Aortic smooth muscle cell (primary cell): ENCODE measurements at places on chromosomes 16 and 17. TPM values are rescaled to one million over a fixed set of nuclear protein-coding genes. Genes with fewer than 3 reads are reported as not detected.

The AOC3 gene
- total RNA-seq: 0.26 and 0.44 TPM in 2 replicates

The RTN4RL1 gene
- 1.1 and 14.4 TPM in 2 replicates for total RNA-seq

The ARHGDIG gene
- total RNA-seq: 0.37 and 0.66 TPM in 2 replicates

The RND2 gene
- 0.12 and 0.13 TPM in 2 replicates for total RNA-seq

The FSCN2 gene
- 1.4 and 2.8 TPM in 2 replicates for total RNA-seq

The QPRT gene
- 2.9 and 3.8 TPM in 2 replicates for total RNA-seq

The ATP5PD gene
- 371 and 373 TPM in 2 replicates for total RNA-seq

The LGALS3BP gene
- total RNA-seq: 171 and 185 TPM in 2 replicates

The LRRC37A2 gene
- total RNA-seq: 2.8 and 4.0 TPM in 2 replicates

The ZSCAN10 gene
- total RNA-seq: not detected in 2 replicates

The ELP5 gene
- 29.7 and 35.6 TPM in 2 replicates for total RNA-seq

The NOXO1 gene
- total RNA-seq: 0.12 and 0.13 TPM in 2 replicates

The CLEC3A gene
- not detected in 2 replicates for total RNA-seq

The PIRT gene
- total RNA-seq: not detected in 2 replicates

The FAM20A gene
- total RNA-seq: 20.8 and 45.8 TPM in 2 replicates

The CMTM1 gene
- total RNA-seq: 1.4 and 1.6 TPM in 2 replicates

The UMOD gene
- not detected in 2 replicates for total RNA-seq

The ITGB3 gene
- 10.7 and 14.2 TPM in 2 replicates for total RNA-seq

The SMIM36 gene
- total RNA-seq: not detected in 2 replicates

The CACNG3 gene
- not detected in 2 replicates for total RNA-seq

The CALB2 gene
- total RNA-seq: not detected in 2 replicates

The PABPN1L gene
- not detected in 2 replicates for total RNA-seq

The GNAO1 gene
- not detected in 2 replicates for total RNA-seq

The WNK4 gene
- total RNA-seq: 0.06 TPM in 1 of 2 replicates, not detected in the other

The TMEM88 gene
- total RNA-seq: 0.37 and 0.40 TPM in 2 replicates

The GUCY2D gene
- not detected in 2 replicates for total RNA-seq

The TP53TG3 gene
- 0.25 TPM in 1 of 2 replicates, not detected in the other for total RNA-seq

The ABCC11 gene
- 0.12 and 0.26 TPM in 2 replicates for total RNA-seq

The PSME3IP1 gene
- total RNA-seq: 66.2 and 75.2 TPM in 2 replicates

The ABAT gene
- 2.6 and 3.4 TPM in 2 replicates for total RNA-seq

The SHPK gene
- total RNA-seq: 8.5 and 9.6 TPM in 2 replicates

The KCNG4 gene
- under 0.01 TPM in 1 of 2 replicates, not detected in the other for total RNA-seq

The OR1F1 gene
- not detected in 2 replicates for total RNA-seq

The NTN3 gene
- total RNA-seq: 0.31 and 0.40 TPM in 2 replicates

The CDC42EP4 gene
- 44.5 and 59.1 TPM in 2 replicates for total RNA-seq

The ANKRD40CL gene
- total RNA-seq: not detected in 2 replicates

The DBF4B gene
- 3.4 and 4.4 TPM in 2 replicates for total RNA-seq

The SLC5A10 gene
- total RNA-seq: under 0.01 TPM in 1 of 2 replicates, not detected in the other

The PRM3 gene
- not detected in 2 replicates for total RNA-seq

The KRTAP16-1 gene
- not detected in 2 replicates for total RNA-seq

The HAS3 gene
- total RNA-seq: 0.37 and 0.66 TPM in 2 replicates

The C16orf89 gene
- total RNA-seq: 0.92 and 1.4 TPM in 2 replicates

The YWHAE gene
- 335 and 389 TPM in 2 replicates for total RNA-seq

The PDE6G gene
- total RNA-seq: not detected in 2 replicates

The CDRT4 gene
- total RNA-seq: 0.92 and 2.3 TPM in 2 replicates

The GPRC5C gene
- total RNA-seq: 24.6 and 24.9 TPM in 2 replicates

The TBC1D3G gene
- not detected in 2 replicates for total RNA-seq

The KRTAP3-1 gene
- not detected in 2 replicates for total RNA-seq

The RNF222 gene
- total RNA-seq: not detected in 2 replicates

The MYL11 gene
- 0.12 TPM in 1 of 2 replicates, not detected in the other for total RNA-seq

The DHX40 gene
- total RNA-seq: 55.1 and 62.3 TPM in 2 replicates

The CPHXL2 gene
- total RNA-seq: not detected in 2 replicates

The USP43 gene
- total RNA-seq: 0.06 TPM in 1 of 2 replicates, not detected in the other

The METRN gene
- total RNA-seq: 124 and 143 TPM in 2 replicates

The IRX3 gene
- 0.37 and 0.92 TPM in 2 replicates for total RNA-seq

The PYY gene
- not detected in 2 replicates for total RNA-seq

The STH gene
- total RNA-seq: not detected in 2 replicates

The GPR179 gene
- total RNA-seq: under 0.01 TPM in 1 of 2 replicates, not detected in the other

The EFCAB5 gene
- 0.19 and 0.92 TPM in 2 replicates for total RNA-seq
